ENCODE measurements at places on chromosomes 16 and 17.

DNA sequence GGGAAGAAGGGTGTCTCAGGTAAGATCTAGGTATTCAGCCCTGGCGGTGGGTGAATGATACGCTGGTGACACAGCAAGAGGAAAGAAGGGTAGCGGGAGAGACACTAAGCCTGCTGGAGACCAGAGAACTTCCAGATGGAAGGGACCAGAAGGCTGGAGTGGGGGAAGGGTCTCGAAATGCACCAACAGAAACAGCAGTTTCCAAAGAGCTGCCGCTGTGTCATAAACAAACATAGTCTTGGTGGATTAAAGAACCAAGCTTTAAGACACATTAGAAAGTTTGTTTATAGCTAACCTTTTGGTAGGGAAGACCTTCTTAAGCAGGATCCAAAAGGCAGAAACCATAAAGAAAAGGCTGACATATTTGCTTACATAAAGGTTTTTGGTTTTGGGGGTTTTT is 20.9 kb downstream of the TRPV3 start:
- DNase-seq, result no peak

- DNase-seq, result no peak
These were observed 29.6 kb downstream of the NPTX1 start for GRCh38 chr17:80446645-80447405.

GRCh38 chr17:2025622-2026309 is 632 bp upstream of the RTN4RL1 start:
- DNase-seq, result peak; percentile 28

GRCh38 chr16:68478526-68479250 is 30.4 kb upstream of the SMPD3 start:
- no peak for DNase-seq

DNA sequence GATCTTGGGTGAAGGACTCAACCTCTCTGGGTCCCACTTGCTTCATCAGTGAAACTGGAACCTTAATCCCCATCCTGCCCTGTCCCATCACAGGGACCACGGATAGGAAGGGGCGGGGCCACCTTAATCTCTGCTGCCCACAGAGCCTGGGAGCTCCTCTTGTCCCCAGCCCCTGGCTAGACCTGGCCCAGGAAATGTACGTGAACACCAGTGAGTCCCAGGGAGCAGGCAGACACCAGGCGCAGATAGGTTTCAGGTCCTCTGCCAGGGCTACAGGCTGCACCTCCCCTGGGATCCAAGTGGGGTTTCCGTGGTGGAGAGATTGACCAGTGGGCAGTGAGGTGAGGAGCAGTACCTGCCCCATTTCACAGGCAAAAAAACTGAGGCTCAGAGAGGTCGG is 21.0 kb downstream of the RAB11FIP4 start:
- no peak for DNase-seq
